ENCODE measurements at places on chromosomes 7 and 10.

DNA sequence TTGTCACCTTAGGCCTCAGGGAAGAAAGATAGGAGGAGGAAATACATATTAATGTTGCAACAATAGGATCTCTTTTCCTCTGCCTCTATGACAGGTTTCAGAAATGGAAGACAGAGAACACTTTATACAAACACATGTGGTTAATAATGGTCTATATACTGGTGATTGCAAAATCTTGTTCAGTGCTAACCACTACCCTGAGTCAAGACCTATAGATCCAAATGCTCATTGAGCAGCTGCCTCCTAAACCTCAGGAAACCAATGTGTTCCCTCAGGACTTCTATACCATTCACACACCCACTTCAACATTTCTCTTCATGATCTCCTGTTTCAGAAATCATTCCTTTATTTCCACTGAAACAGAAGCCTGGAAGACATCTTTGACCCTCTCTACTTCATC lies 32.5 kb upstream of the VWDE start:
- no peak overlapping the region for H3K4me3 ChIP-seq
- no peak for DNase-seq
- no peaks in the 10 kb centered on the region for H3K36me3 ChIP-seq
- H3K27me3 ChIP-seq: no peaks in the 10 kb centered on the region
- no peak overlapping the region for H3K27ac ChIP-seq
- H3K4me1 ChIP-seq: no peaks in the 10 kb centered on the region

- no peaks in the 10 kb centered on the region for H3K36me3 ChIP-seq
- H3K4me3 ChIP-seq: no peak overlapping the region
- H3K27ac ChIP-seq: no peak overlapping the region
- no peaks in the 10 kb centered on the region for H3K4me1 ChIP-seq
Observed at GRCh38 chr7:31811650-31812461, 124.8 kb downstream of the PPP1R17 start.

DNA sequence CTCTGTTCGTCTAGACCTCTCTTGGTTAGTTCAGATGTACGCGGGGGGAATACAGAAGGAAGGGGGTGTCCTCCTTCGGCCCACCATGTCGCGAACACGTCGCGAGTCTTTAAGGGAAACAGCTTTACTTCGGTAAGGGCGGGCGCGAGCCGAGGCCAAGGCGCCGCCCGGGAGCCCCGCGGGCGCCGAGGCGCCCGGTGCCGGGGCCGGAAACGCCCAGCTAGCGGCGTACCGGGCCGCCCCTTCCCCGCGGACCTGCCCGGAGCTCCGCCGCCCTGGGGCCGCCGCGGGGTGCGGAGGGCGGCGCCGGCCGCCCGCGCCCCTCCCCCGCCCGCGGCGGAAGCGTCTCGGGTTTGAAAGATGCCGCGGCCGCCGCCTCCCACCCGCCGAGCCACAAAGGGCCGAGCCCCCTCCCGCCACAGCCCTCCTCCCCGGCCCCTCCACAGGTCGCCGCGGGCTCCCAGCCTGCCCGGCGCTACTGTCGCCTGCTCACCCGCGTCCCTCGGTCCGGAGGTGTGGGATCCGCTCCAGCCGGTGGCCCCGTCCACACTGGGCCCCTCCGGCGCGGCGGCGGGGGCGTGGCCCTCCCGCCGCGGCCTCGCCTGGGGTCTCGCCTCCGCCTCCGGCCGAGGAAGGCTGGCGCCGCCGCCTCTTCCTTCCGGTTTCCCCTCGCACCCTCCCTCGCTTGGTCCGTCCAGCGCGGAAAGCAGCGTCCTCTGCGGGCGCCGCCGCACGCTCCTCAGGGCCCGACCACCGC lies at the start of gene KBTBD2:
KBTBD2 (minus strand) TSS at position 718 of the 757 bp plus-strand sequence. CDS start 12,156 bp downstream, outside the sequence.
- peak within 1 kb of the TSS; percentile 77 for H3K4me3 ChIP-seq
- no peaks in the 10 kb centered on the region for H3K27me3 ChIP-seq
- peaks cover 45% of the 10 kb centered on the region for H3K4me1 ChIP-seq
- DNase-seq: peak; percentile 78

GRCh38 chr7:30627026-30627425 lies 32.3 kb downstream of the GARS1 start:
- H3K36me3 ChIP-seq: peaks cover 87% of the 10 kb centered on the region
- H3K4me1 ChIP-seq: no peaks in the 10 kb centered on the region
- H3K27ac ChIP-seq: no peak overlapping the region
- H3K4me3 ChIP-seq: no peak overlapping the region

- no peak for DNase-seq
- H3K4me1 ChIP-seq: no peaks in the 10 kb centered on the region
- no peak overlapping the region for H3K4me3 ChIP-seq
- H3K27me3 ChIP-seq: no peaks in the 10 kb centered on the region
- H3K27ac ChIP-seq: no peak overlapping the region
- no peaks in the 10 kb centered on the region for H3K36me3 ChIP-seq
Observed at GRCh38 chr7:37145682-37146081, 303.0 kb downstream of the ELMO1 start.

- H3K4me1 ChIP-seq: no peaks in the 10 kb centered on the region
- H3K27ac ChIP-seq: no peak overlapping the region
- no peaks in the 10 kb centered on the region for H3K36me3 ChIP-seq
- no peak for DNase-seq
- no peaks in the 10 kb centered on the region for H3K27me3 ChIP-seq
- no peak overlapping the region for H3K4me3 ChIP-seq
Observed at GRCh38 chr10:28241741-28242399, 61.0 kb downstream of the MPP7 start.

GRCh38 chr7:89780291-89780690 lies 374.0 kb upstream of the STEAP1 start:
- H3K4me1 ChIP-seq: no peaks in the 10 kb centered on the region
- no peak overlapping the region for H3K4me3 ChIP-seq
- H3K36me3 ChIP-seq: no peaks in the 10 kb centered on the region
- no peaks in the 10 kb centered on the region for H3K27me3 ChIP-seq
- no peak overlapping the region for H3K27ac ChIP-seq

DNA sequence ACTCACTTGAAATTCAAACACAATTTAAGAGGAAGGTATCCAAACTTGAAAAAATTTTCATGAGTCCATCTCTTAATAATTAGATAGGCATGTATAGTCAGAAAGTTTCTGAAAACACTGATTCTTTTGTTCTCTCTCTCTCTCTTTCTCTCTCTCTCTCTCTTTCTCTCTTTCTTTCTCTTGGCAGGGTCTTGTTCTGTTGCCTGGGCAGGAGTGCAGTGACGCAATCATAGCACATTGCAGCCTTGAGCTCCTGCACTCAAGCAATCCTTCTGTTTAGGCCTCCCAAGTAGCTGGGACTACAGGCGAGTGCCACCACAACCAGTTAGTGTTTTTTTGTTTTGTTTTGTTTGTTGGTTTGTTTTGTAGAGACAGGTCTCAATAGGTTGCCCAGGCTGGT lies 59.3 kb downstream of the PRTFDC1 start:
- H3K36me3 ChIP-seq: no peaks in the 10 kb centered on the region
- H3K27me3 ChIP-seq: no peaks in the 10 kb centered on the region
- H3K4me3 ChIP-seq: no peak overlapping the region

DNA sequence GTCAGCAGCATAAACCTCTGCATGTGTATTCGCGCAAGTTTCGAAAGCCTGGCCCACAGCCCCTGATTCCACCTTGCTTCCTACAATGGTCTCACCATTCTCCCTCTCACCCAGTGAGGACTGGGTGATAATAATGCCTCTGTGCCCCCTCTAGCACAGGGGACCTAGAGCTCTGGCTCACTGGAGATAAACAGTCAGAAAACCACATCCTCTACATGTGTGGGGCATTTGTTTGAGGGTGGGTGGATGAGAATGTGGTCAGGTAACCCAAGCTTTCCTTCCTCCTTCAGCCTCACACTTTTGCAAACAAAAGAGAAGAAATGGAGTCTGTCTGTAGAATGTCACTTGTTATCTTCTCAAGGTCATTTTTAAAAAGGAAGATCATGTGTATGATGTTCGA lies 373.5 kb downstream of the KCNMA1 start:
- H3K27ac ChIP-seq: no peak overlapping the region
- H3K27me3 ChIP-seq: no peaks in the 10 kb centered on the region
- no peaks in the 10 kb centered on the region for H3K36me3 ChIP-seq

- no peaks in the 10 kb centered on the region for H3K4me1 ChIP-seq
- no peak overlapping the region for H3K27ac ChIP-seq
- no peak overlapping the region for H3K4me3 ChIP-seq
Observed at GRCh38 chr7:122790132-122790531, 87.4 kb upstream of the RNF148 start.

- peaks cover 24% of the 10 kb centered on the region for H3K4me1 ChIP-seq
- no peak overlapping the region for H3K4me3 ChIP-seq
- no peak for DNase-seq
- H3K36me3 ChIP-seq: no peaks in the 10 kb centered on the region
- no peaks in the 10 kb centered on the region for H3K27me3 ChIP-seq
Observed at GRCh38 chr7:141652691-141653090, 49.3 kb downstream of the DENND11 start.

DNA sequence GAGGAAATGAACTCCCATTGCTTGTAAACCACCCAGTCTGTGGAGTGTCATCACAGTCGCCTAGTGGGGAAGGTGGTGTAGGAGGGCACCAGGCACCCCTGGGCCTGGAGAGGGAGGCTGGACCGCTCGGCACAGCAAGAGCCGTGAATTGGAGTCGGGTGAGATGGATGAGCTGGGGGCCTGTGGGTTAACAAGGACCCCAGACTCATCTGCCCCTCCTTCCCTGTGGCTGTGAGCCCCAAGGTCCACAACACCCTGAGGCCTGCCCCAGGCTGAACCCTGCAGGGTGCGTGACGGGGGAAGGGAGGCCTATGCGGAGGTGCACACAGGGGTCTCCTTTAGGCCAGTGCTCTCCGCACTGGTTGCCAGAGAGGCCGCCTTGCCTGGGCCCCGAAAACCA lies 581.4 kb upstream of the FOXK1 start:
- no peak overlapping the region for H3K4me3 ChIP-seq
- H3K4me1 ChIP-seq: no peaks in the 10 kb centered on the region
- no peaks in the 10 kb centered on the region for H3K36me3 ChIP-seq
- no peak overlapping the region for H3K27ac ChIP-seq
- no peak for DNase-seq
- no peaks in the 10 kb centered on the region for H3K27me3 ChIP-seq

DNA sequence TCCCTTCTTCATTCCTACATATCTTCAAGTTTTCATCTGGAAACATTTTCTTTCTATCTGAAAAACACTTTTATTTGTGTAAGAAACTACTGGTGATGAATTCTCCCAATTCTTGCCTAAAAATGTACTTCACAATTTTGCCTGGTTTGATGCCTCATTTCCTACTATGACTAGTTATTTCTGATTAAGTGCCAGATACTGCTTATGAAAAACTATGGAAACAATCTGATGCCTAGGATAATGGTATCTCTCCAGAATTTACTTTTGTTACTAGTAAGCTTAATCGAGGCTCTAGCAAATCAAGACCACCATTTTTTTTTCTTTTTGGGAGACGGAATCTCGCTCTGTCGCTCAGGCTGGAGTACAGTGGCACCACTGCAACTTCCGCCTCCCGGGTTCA lies 31.3 kb downstream of the CACUL1 start:
- peaks cover 49% of the 10 kb centered on the region for H3K4me1 ChIP-seq
- H3K36me3 ChIP-seq: no peaks in the 10 kb centered on the region
- H3K27ac ChIP-seq: no peak overlapping the region
- H3K4me3 ChIP-seq: no peak overlapping the region
- DNase-seq: no peak

DNA sequence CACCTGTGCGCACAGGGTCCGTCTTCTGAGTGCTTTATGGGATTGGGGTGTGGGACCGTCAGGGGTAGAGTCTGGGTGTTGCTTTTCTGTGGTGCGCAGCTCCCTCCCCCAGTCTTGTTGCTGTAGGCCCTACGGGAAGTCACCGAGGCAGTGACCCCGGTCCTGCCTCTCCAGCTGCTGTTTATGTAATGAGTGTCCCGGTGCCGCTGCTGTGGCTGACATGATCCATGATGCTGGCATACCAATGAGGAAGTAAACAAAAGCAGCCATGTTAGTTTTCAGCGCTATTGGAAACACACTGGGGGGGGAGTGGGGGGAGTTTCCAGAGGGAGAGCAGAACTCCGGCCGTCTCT lies 1.1 kb downstream of the TRIM8 start:
- no peaks in the 10 kb centered on the region for H3K36me3 ChIP-seq
- peaks cover 47% of the 10 kb centered on the region for H3K4me1 ChIP-seq
- H3K4me3 ChIP-seq: peak overlapping the region; percentile 62
- H3K27me3 ChIP-seq: no peaks in the 10 kb centered on the region
- DNase-seq: peak; percentile 84

GRCh38 chr7:78139335-78139734 lies 340.8 kb downstream of the PHTF2 start:
- no peak overlapping the region for H3K27ac ChIP-seq
- no peaks in the 10 kb centered on the region for H3K27me3 ChIP-seq
- H3K4me3 ChIP-seq: no peak overlapping the region
- no peaks in the 10 kb centered on the region for H3K36me3 ChIP-seq

- DNase-seq: no peak
- no peak overlapping the region for H3K27ac ChIP-seq
- no peaks in the 10 kb centered on the region for H3K4me1 ChIP-seq
- H3K36me3 ChIP-seq: no peaks in the 10 kb centered on the region
Observed at GRCh38 chr7:138363721-138364120, 96.3 kb upstream of the TRIM24 start.

DNA sequence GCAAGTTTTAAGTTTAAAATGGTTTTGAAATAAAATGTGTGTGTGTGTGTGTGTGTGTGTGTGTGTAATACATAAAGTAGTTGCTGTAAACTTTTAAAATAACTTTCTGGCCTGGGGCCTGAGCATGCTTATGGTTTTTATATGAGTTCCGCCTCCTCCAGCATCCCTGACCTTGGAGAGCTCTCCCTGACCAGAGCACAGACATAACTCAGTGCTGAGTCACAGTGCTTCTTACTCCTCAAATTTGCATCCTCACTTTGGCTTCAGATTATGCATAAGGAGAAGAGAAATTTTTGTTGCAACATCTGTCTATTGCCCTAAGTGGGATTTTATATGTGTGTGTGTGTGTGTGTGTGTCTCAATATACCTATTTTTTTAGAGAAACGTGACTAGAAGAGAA lies 200.8 kb downstream of the ELMO1 start:
- no peaks in the 10 kb centered on the region for H3K4me1 ChIP-seq
- no peaks in the 10 kb centered on the region for H3K27me3 ChIP-seq
- no peaks in the 10 kb centered on the region for H3K36me3 ChIP-seq
- no peak overlapping the region for H3K4me3 ChIP-seq

- no peak overlapping the region for H3K27ac ChIP-seq
- DNase-seq: no peak
- no peak overlapping the region for H3K4me3 ChIP-seq
Observed at GRCh38 chr7:48350515-48350914, 179.3 kb downstream of the ABCA13 start.

DNA sequence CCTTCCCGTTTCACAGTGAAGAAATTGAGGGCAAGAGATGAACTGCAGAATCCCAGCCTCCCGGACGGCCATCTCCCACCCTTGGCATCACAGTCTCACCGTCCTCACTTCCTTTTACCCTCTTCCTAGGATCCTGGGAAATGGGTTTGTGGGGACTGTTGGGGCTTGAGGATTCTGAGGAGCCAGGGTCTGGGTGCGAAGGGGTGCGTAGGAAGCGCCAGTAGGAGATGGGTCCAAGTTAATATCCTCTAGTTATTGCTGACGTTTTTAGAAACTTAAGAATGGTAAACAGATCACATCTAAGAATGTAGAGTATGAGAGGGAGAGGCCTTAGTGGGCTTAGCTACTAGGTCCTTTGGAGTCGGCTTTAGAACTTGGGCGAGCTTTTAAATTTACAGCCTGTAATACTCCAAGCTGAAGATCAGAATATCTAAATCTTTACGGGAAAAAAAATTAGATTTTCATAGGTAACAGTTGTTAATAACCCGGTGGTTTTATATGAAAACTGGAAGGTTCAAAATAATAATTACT lies 696 bp downstream of the MALSU1 start:
- peaks cover 32% of the 10 kb centered on the region for H3K4me1 ChIP-seq
- H3K4me3 ChIP-seq: peak overlapping the region; percentile 99
- no peaks in the 10 kb centered on the region for H3K27me3 ChIP-seq
- H3K36me3 ChIP-seq: peaks cover 4% of the 10 kb centered on the region
- H3K27ac ChIP-seq: peak overlapping the region; percentile 86
